HCT116 (cell line): ENCODE measurements at places on chromosomes 12 and 14. TPM values are rescaled to one million over a fixed set of nuclear protein-coding genes. Genes with fewer than 3 reads are reported as not detected.

The IFI27 gene
- total RNA-seq = 3.8 TPM

The SLC15A5 gene
- total RNA-seq = not detected

The SDSL gene
- total RNA-seq = 19.1 TPM

The PRIMA1 gene
- 1.5 TPM for total RNA-seq

The KLRC3 gene
- total RNA-seq = 1.8 TPM

The CIROP gene
- total RNA-seq = not detected

The TOGARAM1 gene
- 1.9 TPM for total RNA-seq

The ETFBKMT gene
- 1.7 TPM for total RNA-seq

DNA sequence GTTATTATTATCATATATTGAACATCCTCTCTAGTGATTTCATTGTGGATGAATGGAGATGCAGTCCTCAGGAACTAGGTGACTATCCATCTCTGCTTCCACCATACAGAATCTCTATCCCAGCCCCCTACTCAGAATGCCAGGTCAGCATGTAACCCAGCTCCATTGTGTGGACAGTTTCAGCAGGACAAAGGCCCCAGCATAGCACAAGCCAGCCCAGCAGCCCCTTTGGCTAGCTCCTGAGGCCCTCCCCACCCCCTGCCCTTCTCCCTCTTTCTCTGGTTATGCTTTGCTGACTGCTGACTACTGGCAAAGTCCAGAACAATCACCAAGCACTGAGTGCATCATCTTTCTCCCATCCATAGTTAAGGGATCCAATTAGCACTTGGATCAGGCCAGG lies 5.8 kb upstream of the SPRYD4 start:
- H3K36me3 ChIP-seq = no peaks in the 10 kb centered on the region
- no peak overlapping the region for H3K4me3 ChIP-seq
- H3K27me3 ChIP-seq = no peaks in the 10 kb centered on the region
- no peak overlapping the region for H3K27ac ChIP-seq
- DNase-seq = no peak
- H3K4me1 ChIP-seq = peaks cover 5% of the 10 kb centered on the region

GRCh38 chr12:52826611-52827498 lies 7.3 kb downstream of the KRT79 start:
- no peak for DNase-seq
- H3K27ac ChIP-seq = no peak overlapping the region
- no peaks in the 10 kb centered on the region for H3K27me3 ChIP-seq
- H3K36me3 ChIP-seq = no peaks in the 10 kb centered on the region
- H3K4me1 ChIP-seq = peaks cover 8% of the 10 kb centered on the region

DNA sequence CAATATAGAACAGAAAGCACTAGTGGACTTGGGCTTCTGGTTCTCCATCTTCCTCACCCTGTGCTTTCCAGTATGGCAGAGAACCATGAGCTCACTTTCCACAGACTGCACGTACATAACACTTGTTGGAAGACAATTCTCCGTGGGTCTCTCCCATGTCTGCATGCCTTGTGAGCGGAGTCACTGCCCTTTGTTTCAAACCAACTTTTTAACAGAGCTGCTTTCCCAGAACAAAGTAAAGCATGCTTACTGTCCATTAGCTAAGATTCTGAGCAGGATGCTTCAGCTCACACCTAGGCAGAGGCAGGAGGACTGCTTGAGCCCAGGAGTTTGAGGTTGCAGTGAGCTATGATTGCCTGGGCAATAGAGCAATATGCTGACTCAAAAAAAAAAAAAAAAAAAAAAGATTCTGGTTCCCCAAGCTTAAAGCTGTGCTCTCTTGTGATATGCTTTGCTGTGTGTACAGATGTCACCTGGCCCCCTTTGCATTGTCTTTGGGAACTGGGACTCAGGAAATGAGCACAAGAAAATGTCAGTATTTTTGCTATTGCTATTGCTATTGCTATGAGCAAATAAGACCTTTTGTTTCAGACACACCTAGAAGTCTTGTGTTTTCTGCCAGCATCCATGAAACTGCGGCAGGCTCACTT lies 54.6 kb upstream of the PTGR2 start:
- H3K4me3 ChIP-seq = no peak overlapping the region
- H3K4me1 ChIP-seq = peaks cover 16% of the 10 kb centered on the region
- H3K27me3 ChIP-seq = no peaks in the 10 kb centered on the region
- DNase-seq = no peak

GRCh38 chr12:26065451-26065850 lies 59.4 kb downstream of the BHLHE41 start:
- no peak overlapping the region for H3K27ac ChIP-seq
- DNase-seq = no peak
- H3K36me3 ChIP-seq = no peaks in the 10 kb centered on the region
- H3K27me3 ChIP-seq = no peaks in the 10 kb centered on the region
- no peak overlapping the region for H3K4me3 ChIP-seq
- peaks cover 6% of the 10 kb centered on the region; the same call in 1 of the 2 replicates for H3K4me1 ChIP-seq

GRCh38 chr14:74554742-74555362 lies 57.2 kb downstream of the LTBP2 start:
- H3K27ac ChIP-seq = no peak overlapping the region
- H3K4me1 ChIP-seq = no peaks in the 10 kb centered on the region
- no peaks in the 10 kb centered on the region for H3K36me3 ChIP-seq

DNA sequence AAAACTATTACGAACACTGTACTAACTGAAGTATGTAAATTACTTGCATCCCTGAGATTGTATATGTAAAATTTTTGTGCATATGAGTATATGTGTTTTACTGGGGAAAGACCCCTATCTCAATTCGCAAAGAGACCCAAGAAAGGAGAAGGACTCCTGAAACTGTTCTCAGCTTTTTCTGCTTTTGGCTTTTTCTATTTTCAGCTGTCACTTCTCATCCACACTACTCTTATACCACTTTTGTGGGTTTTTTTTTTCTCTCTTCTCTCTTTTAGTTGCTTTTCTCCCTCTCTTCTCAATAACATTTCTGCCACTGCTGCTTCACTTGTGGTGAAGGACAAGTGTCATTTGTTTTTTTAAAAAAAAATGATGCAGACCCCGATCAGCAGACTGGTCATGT lies 39.8 kb downstream of the NIN start:
- no peaks in the 10 kb centered on the region for H3K4me1 ChIP-seq
- no peaks in the 10 kb centered on the region for H3K27me3 ChIP-seq
- H3K36me3 ChIP-seq = peaks cover 5% of the 10 kb centered on the region
- no peak overlapping the region for H3K27ac ChIP-seq
- no peak for DNase-seq
- no peak overlapping the region for H3K4me3 ChIP-seq

DNA sequence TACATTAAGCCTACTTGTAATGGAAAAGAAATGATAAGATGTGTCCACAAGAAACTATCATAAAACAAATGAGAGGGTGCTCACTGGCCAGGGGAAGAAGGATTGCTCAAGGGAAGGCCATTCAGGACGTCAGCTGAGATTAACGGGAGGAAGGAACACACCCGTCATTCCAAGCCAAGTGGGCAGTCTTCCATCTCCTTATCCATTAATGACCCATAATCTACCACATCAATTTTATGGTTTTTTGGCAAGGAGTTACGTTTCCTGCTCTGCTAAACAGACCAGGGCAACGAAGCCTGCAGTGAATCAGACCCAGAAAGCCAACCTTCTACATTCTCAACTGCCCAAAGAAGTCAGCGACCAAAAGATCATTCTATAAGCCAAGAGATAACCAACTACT lies 25.1 kb downstream of the PRKAB1 start:
- H3K27me3 ChIP-seq = no peaks in the 10 kb centered on the region
- H3K27ac ChIP-seq = no peak overlapping the region
- no peaks in the 10 kb centered on the region for H3K4me1 ChIP-seq
- H3K36me3 ChIP-seq = peaks cover 10% of the 10 kb centered on the region
- H3K4me3 ChIP-seq = no peak overlapping the region
- no peak for DNase-seq

GRCh38 chr14:77040741-77041653 lies 12.5 kb upstream of the IRF2BPL start:
- H3K27me3 ChIP-seq = no peaks in the 10 kb centered on the region
- peak overlapping the region; percentile 87 for H3K27ac ChIP-seq
- peak overlapping the region; percentile 49 for H3K4me3 ChIP-seq
- H3K4me1 ChIP-seq = peaks cover 80% of the 10 kb centered on the region

GRCh38 chr12:23760495-23760894 lies 189.0 kb downstream of the SOX5 start:
- no peaks in the 10 kb centered on the region for H3K4me1 ChIP-seq
- no peaks in the 10 kb centered on the region for H3K27me3 ChIP-seq
- H3K4me3 ChIP-seq = no peak overlapping the region
- DNase-seq = no peak

DNA sequence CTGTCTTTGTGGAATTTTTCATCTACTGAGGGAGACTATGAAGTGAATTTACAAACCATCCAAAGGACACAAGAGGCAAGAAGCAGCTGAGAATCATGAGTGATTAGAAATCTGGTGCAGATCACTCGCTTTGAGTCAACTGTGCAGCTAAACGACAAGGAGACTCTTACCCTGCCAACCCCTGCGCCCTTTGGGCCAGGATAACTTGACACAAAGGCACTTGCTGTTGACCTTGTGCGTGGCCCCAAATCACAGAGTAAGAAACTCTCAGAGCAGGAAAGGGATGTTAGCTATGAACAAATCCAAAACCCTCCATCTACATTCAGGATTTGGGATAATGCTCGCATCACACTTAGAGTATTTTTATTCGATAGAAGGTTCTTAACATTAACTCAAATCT lies 11.5 kb upstream of the PARP11 start:
- no peaks in the 10 kb centered on the region for H3K36me3 ChIP-seq
- H3K4me1 ChIP-seq = no peaks in the 10 kb centered on the region
- no peak overlapping the region for H3K4me3 ChIP-seq
- H3K27ac ChIP-seq = no peak overlapping the region

- no peak overlapping the region for H3K27ac ChIP-seq
- no peaks in the 10 kb centered on the region for H3K4me1 ChIP-seq
- H3K27me3 ChIP-seq = no peaks in the 10 kb centered on the region
- no peak overlapping the region for H3K4me3 ChIP-seq
These were observed 108.0 kb upstream of the TMEM132D start for GRCh38 chr12:130011611-130012385.

DNA sequence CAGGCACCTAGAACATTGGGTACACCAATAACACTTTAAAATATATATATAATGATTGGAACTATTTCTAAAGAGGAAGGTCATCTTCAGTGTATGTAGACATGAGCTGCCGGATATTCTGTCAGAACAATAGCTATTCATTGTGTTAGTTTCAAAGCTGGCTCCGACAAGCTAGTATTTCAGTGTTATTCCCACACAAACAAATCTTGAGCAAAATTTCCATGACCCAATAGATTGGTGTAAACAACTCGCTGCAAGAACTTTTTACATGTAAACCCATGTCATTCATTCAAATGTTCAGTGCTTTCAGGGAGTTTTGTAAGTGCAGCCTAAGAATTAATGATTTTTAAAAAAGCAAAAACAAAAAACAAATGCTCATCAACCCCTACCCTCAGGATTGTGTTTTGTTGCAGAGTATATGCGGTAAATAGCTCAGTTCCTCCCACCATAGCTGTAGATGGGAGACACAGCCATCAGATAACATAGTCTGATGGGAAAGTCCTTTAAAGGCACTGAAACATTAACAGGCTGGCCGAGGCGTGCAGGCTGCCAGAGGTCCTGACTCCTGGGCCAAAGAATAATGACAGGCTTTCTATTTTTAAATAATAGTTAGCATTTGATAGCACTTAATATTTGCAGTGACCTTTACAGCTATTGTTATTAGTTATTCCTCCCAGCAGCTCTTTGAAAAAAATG lies 150.3 kb upstream of the ARHGAP5 start:
- H3K4me3 ChIP-seq = no peak overlapping the region
- H3K27ac ChIP-seq = no peak overlapping the region
- H3K27me3 ChIP-seq = no peaks in the 10 kb centered on the region
- no peaks in the 10 kb centered on the region for H3K4me1 ChIP-seq
- DNase-seq = no peak

GRCh38 chr12:6899837-6900519 lies 4.6 kb upstream of the LRRC23 start:
- H3K4me3 ChIP-seq = no peak overlapping the region
- no peaks in the 10 kb centered on the region for H3K36me3 ChIP-seq
- peaks cover 8% of the 10 kb centered on the region for H3K4me1 ChIP-seq
- no peak overlapping the region for H3K27ac ChIP-seq
- no peak for DNase-seq
